Pons (tissue), 1 donor: ENCODE measurements at places on chromosomes 7 and 10.

- no peak for DNase-seq
These were observed 48.7 kb downstream of the TBATA start for GRCh38 chr10:70736525-70736924.

- no peak for DNase-seq
These were observed 42.3 kb downstream of the ENTPD1 start for GRCh38 chr10:95798096-95798855.

- peak; percentile 36 for DNase-seq
These were observed 44.6 kb downstream of the TAX1BP1 start for GRCh38 chr7:27784399-27785053.

- DNase-seq: no peak
These were observed 165.5 kb downstream of the MDFIC start for GRCh38 chr7:115087437-115087836.

- DNase-seq: no peak
These were observed 6.9 kb downstream of the KLF6 start for GRCh38 chr10:3777981-3778691.

DNA sequence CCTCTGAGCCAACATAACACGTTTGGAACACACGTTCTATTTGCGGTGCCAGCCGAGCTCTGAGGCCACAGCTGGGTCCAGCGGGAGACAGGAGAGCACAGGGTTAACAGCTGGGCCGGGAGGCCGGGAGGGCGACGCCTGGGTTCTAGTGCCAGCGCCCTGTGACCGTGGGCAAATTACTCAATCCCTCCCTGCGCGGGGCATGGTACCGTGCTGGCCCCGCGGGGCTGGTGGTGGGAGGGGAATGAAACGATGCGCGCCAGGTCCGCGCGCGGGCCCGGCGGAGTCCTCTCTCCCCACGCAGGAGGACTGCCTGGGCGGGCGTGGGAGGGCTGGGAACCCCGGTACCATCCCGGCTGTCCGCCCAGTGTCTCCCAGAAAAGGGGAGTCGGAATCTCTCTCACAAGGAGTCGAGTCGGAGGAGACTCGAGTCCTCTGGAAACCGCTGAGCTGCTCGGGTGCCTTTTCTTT is 30.4 kb downstream of the LEP start:
- DNase-seq: no peak

- DNase-seq: no peak
These were observed 824 bp downstream of the RELN start for GRCh38 chr7:103988468-103989199.

DNA sequence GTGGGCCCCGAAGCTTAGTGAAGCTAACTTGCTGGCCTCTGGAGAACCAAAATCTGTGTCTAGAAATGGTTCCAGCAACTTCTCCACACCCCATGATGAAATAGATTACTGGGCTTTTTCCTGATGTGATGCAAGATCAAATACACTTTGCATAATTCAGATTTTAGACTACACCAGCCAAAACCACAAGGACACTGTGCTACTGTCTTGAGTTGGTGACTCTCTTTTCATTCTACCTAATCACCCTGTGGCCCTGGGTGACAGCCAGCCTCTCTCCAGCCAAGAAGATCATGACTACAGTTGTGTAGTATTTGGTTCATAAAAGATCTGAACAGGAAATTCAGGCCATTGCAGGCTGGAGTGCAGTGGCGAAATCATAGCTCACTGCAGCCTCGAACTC is 22.2 kb downstream of the AZGP1 start:
- no peak for DNase-seq

GRCh38 chr7:30038196-30038980 is 10.2 kb downstream of the PLEKHA8 start:
- DNase-seq: no peak

GRCh38 chr7:133645884-133646391 is 393.1 kb downstream of the EXOC4 start:
- DNase-seq: no peak

GRCh38 chr10:64156166-64156565 is 635.0 kb downstream of the REEP3 start:
- DNase-seq: peak; percentile 21

DNA sequence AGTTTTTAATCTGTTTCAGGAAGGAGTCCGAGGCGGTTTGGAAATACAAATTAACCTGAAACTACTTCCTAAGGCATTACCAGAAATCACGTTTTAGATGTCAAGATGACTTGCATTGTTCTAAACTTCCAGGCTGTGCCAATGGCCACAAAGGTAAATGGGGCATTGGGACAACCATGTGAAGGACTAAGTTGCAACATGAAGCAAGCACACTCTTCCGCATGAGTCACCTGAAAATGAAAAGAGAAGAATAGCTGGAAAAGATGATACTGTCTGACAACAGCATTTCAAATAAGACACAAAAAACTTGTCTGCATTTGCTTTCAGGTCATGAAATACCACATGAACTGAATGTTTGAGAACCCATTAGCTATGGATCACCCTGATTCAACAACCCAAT is 262.1 kb downstream of the AHR start:
- no peak for DNase-seq

DNA sequence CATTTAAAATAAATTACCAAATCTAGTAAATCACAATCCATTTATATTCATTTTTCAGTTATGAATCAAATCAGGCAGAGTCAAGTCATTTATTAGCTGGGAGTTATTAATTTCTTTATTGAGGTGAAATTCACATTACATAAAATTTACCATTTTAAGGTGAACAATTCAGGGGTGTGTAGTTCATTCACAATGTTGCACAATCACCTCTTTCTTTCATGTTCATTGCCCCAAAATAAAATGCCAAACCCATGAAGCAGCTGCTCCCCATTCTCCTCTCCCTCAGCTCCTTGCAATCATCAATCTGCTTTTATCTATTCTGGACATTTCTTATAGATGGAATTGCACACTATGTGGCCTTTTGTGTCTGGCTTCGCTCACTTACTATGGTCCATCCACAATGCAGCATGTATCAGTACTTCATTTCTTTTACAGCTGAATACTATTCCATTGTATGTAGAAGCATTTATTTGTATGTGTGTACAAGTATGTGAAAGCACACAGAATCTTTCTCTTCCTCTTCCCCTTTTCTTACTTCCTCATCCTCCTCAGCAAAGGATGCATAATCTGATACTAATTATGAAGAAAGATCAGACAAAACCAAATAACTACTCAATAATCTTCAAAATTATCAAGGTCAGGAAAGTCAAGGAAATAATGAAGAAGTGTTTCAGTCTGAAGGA is 60.6 kb downstream of the LMBR1 start:
- peak; percentile 1 for DNase-seq

DNA sequence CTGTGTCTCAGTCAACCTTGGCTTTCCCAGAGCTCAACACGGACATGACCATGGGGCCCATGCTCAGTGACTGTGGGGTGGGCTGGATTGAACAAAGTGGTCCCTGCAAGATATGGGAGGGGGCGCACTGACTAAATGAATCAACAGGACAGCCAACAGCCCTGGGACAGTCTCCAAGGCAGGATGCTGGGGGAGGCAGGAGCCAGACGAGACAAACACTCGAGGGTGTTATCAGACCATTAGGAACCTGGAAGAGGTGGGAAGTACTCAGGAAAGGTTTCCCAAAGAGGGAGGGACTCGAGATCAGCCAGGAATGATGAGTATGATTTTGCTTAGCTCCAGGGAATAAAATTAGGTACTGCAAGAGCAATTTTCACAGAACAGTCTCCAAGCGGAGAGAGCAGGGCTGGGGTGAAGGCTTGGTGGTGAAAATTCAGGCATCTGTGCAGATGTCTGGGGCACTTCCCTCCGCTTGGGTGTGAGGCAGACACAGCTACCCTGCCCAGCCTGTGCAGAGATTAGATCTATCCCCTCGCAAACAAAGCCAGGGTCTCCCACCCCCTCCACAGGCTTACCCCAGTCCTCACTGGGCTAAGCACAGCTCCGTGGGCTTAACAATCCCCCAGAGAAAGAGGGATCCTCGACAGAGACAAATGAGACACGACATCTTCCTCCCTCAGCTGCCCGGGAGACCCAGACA is 261.1 kb upstream of the ZMIZ1 start:
- DNase-seq: no peak

GRCh38 chr10:100183481-100183880 is 2.3 kb downstream of the ERLIN1 start:
- no peak for DNase-seq

GRCh38 chr7:149867762-149868622 is 5.8 kb upstream of the ATP6V0E2 start:
- DNase-seq: no peak

GRCh38 chr7:40133561-40134427 is 628 bp downstream of the MPLKIP start:
- peak; percentile 24 for DNase-seq

GRCh38 chr10:75034131-75034512 is 77.3 kb upstream of the SAMD8 start:
- no peak for DNase-seq

DNA sequence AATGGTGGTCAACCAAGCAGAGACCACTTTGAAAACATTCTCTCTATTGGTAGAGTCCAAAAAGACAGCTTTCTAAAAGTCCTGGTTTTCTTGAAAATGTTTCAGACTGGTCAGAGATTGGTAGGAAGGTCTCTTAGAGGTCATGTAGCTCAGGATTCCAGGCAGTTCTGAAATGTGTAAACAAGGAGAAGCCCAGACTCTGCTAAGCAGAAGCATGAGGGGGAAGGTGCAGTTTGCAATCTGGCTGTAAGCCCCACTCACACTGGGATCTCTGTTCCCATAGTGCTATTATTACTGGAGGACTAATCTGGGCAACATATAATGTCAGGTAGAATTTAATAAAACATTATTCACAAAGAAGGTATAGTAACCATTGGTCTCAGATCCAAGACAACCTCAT is 101.1 kb downstream of the MAGI2 start:
- DNase-seq: no peak

DNA sequence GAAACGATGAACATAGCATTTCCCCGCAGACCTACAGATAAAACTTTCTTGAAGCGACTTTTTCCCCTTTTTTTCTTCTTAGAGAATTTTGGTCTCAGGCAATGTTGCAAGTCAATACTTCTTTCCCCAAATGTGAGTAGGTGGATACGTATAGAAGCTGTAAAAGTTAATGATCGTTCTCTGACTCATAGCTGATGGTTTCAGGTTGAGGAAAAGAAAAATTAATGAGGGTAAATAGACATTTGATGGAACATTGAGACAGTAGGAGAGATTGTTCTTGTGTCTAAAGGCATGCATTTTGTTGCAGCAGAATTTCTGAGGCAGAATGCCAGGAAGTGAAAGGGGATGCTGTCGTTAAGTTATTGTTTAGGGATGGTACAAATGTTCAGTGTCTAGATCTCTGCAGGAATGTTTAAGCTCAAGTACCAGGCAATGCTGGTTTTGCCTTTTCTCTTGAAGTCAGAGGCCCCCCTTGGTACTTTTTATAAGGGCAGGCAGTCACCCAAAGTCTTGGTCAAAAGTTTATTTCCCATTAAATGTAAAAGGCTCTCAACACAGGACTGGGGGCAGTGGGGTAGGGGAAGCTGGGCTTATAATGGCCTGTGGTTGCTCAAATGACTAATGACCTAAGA is 9.3 kb downstream of the TCF7L2 start:
- no peak for DNase-seq

DNA sequence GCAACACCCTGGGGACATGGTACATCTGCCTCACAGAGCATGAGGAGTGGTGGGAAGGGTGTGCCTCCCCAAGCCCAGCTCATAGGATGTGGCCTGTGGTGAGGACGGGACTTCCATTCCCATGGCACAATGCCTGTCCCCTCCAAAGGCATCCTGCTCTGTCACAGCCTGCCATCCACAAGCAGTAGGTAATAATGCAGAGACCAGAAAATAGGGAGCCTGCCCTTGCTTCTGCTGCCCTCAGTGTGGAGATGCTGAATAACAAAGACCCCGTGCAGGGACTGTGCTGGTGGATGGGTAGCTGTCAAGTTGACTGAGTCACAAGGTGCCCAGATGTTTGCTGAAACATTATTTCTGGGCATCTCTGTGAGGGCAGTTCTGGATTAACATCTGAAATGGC is 199.9 kb upstream of the GRB10 start:
- no peak for DNase-seq

- DNase-seq: no peak
These were observed 92.3 kb downstream of the ELFN1 start for GRCh38 chr7:1762238-1762945.

GRCh38 chr10:21290499-21291160 is 234.9 kb downstream of the SKIDA1 start:
- DNase-seq: no peak

GRCh38 chr7:95993380-95993779 is 221.0 kb downstream of the DYNC1I1 start:
- peak; percentile 55 for DNase-seq

- DNase-seq: no peak
These were observed 18.6 kb upstream of the ZNF32 start for GRCh38 chr10:43667317-43667731.

GRCh38 chr7:113263749-113264148 is 145.4 kb upstream of the SMIM30 start:
- no peak for DNase-seq

DNA sequence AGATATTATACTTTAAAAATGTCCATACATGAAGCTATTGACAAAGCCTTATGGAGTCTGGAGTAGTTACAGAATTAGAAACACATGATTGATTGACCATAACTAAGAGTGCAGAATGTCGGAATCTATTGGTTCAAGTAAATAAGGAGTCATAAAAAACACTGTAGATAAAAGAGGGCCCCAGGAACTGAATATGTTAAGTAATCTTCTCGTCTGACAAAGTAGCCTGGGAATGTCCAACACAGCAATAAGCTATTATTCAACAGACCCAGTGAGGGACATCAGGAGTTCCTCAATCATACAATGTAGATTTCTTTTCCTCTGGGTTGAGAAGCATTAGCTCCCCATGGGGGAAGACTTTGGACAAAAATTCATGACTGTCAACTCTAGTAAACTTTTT is 782.0 kb downstream of the SUGCT start:
- no peak for DNase-seq

- no peak for DNase-seq
These were observed 131.1 kb upstream of the TBX20 start for GRCh38 chr7:35384761-35385700.

GRCh38 chr10:89684604-89685003 is 16.8 kb upstream of the KIF20B start:
- DNase-seq: no peak

DNA sequence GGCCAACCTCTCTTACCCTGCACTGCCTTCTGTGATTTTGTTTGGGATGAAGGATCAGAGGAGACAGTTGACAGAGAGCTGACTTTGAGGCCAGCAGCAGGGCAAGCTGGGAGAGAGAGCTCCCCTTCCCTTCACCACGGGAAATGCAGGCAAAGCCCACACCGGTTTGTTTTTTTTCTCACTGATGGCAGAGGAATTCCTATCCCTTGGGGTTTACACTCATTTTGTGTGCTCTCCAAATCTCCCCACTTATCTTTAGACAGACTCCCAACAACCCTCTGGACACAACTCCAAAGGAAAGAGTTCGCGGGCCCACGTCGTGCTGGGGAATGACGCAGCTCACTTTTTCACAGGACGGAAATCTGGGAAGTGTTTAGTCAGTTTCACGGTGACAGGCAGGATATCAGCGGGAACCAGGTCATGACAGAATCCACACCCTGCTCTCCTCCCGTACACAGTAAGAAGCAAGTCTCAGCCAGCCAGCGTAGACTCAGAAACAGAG is 68.3 kb upstream of the FAM171A1 start:
- DNase-seq: peak; percentile 24
